MM.1S (cell line): ENCODE measurements at places on chromosomes 6 and 20.

- H3K4me3 ChIP-seq = peak overlapping the region; percentile 38; the same call in 1 of the 2 replicates
- H3K4me1 ChIP-seq = no peaks in the 10 kb centered on the region
- DNase-seq = no peak
- H3K27me3 ChIP-seq = no peaks in the 10 kb centered on the region; the same call in 1 of the 2 replicates
- H3K36me3 ChIP-seq = no peaks in the 10 kb centered on the region
- no peak overlapping the region for H3K27ac ChIP-seq
Observed at GRCh38 chr6:11044712-11045167, 635 bp upstream of the ELOVL2 start.

DNA sequence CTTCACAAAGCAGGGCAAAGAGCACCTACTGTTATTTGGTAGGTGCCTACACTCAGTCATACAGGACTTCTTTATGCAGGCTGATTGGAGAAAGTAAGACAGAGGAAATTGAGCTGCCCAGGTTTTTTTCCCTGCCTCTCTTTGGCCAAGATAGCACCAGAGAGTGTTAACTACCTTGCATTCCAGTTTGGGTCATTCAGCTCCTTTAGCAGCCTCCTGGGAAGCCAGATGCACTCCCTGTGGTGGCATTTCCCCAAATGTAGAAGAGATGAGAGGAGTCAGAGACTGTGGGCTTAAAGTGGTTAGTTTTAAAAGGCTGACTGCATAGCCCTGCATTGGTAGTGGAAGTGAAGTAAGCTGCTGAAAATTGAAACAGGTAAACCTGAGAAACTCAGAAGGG lies 358.4 kb downstream of the BCKDHB start:
- H3K27ac ChIP-seq = no peak overlapping the region
- no peaks in the 10 kb centered on the region for H3K4me1 ChIP-seq
- H3K27me3 ChIP-seq = no peaks in the 10 kb centered on the region
- no peak for DNase-seq

GRCh38 chr20:3787324-3788014 lies 929 bp upstream of the CENPB start:
- H3K4me1 ChIP-seq = peaks cover 4% of the 10 kb centered on the region
- H3K27me3 ChIP-seq = no peaks in the 10 kb centered on the region
- DNase-seq = no peak
- no peaks in the 10 kb centered on the region for H3K36me3 ChIP-seq
- H3K4me3 ChIP-seq = peak overlapping the region; percentile 49

- peaks cover 93% of the 10 kb centered on the region for H3K27me3 ChIP-seq
- no peaks in the 10 kb centered on the region for H3K36me3 ChIP-seq
Observed at GRCh38 chr20:62571669-62572344, 70.5 kb upstream of the SLCO4A1 start.

- no peaks in the 10 kb centered on the region for H3K27me3 ChIP-seq
- H3K27ac ChIP-seq = no peak overlapping the region
- no peaks in the 10 kb centered on the region for H3K4me1 ChIP-seq
- no peak for DNase-seq
- no peaks in the 10 kb centered on the region for H3K36me3 ChIP-seq
Observed at GRCh38 chr6:120764312-120764711, 570.0 kb downstream of the TBC1D32 start.
